ENCODE measurements at places on chromosomes 3 and 15.

DNA sequence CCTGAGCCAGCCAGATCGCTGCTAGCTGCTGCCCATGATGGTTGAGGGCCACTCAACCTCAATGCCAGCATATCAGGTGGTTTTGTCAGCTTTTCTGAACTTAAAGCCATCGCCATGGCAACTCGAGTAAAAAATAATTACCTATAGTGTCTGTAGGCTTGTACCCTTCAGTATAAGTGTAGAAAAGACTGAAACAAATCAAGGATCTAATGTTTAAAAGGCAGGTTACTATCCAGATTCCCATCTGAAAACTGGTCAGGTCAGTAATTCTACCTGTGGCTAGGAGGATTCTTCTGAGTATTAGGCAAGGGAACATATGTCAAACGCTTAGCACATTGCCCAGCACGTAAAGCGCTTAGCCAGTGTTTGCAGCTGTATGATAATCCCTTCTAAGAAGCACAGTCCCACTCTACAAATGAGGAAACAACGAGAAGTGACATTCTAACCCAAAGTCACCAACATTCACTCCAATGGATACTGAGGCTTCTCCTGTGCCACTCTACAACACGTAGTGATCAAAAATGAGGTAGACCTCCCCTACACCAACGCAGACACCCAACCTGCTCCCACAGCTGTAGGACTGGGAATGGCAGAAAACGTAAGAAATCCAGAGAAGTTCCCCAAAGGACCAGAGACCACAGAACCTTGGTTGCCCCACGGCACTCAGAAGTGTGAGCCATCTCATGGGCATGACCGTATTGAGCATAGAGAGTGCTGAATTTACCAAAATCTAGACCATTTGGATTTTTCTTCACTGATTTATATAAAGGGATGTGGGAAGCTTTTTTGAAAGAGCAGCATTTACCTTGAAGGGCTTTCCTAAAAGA, 55.3 kb downstream of the SLTM start:
- DNase-seq = no peak

DNA sequence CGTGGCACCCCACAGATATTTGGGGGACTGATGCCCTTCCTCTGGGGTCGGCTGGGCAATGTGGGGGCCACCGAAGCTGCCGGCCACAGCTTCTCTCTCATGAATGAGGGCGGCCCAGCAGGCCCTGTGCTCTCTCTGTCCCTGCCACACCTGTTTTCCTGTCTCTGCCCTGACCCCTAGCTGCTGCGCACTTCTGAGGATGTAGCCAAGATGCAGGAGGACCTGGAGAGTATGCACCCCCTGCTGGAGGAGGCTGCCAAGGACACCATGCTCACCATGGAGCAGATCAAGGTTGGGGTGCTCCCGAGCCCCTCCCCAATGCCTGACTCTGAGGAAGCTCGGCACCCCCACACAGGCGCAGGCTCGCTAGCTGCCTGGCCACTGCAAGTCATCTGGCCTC, 59.7 kb downstream of the SEMA3G start:
- DNase-seq = peak; percentile 33

DNA sequence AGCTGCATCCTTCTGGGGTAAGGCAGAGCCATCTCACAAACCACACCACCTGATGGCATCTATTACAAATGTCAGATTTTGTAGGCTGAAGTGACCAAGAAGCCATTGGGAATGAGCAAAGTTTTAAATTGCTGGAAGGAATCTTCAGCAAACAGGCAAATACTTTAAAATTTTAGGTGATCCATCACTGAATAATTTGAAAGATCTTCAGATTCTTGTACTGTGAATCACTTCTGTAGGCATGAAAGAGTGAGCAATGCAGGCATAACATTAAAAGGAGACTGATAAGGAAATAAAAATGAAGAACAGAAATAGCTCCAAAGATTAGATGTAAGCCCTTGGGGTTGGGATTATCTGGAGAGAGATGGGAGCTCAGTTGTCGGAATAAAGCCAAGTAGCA, 36.0 kb upstream of the ALDH1L1 start:
- no peak for DNase-seq

- DNase-seq = no peak
Observed at GRCh38 chr3:58037141-58037910, 29.1 kb downstream of the FLNB start.

GRCh38 chr3:43048470-43048869, 57.4 kb downstream of the POMGNT2 start:
- DNase-seq = no peak

DNA sequence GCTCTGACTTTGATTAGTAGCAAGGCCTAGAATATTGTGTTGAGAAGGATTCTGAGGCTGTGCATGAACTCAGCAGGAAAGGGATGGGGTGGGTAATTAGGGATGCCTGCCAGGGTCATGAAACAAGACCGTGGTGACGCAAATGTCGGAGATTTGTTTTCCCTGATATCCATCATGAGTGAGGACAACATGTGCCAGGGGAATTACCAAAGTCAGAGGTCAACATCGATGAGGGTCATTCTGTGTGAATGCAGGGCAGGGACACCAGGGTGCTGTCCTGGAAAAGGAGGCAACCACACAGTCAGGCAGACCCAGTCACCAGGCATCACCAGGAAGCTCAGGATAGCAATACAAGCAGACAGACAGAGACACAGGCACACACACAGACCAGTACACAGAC, 52.2 kb downstream of the SLCO2A1 start:
- no peak for DNase-seq
